ENCODE measurements at places on chromosomes 12 and 14. TPM values are rescaled to one million over a fixed set of nuclear protein-coding genes. Genes with fewer than 3 reads are reported as not detected.

The FAM181A gene
- not detected for total RNA-seq

The KRT72 gene
- total RNA-seq, result not detected

The RIMBP2 gene
- total RNA-seq, result not detected

The CPNE6 gene
- not detected for total RNA-seq

The PTPRO gene
- 0.74 TPM for total RNA-seq
